CD4-positive, alpha-beta T cell treated with Interleukin-17A for 1 hour (primary cell): ENCODE measurements at places on chromosomes 4 and X.

- no peak for DNase-seq
These were observed 23.4 kb upstream of the SLC10A7 start for GRCh38 chr4:146545102-146545501.

- DNase-seq, result no peak
These were observed 2.4 kb upstream of the PTCHD1 start for GRCh38 chrX:23332101-23332887.

GRCh38 chrX:139831675-139832456, 101.0 kb downstream of the ATP11C start:
- DNase-seq, result no peak

- no peak for DNase-seq
These were observed 67.0 kb upstream of the CXCL13 start for GRCh38 chr4:77538574-77539157.

DNA sequence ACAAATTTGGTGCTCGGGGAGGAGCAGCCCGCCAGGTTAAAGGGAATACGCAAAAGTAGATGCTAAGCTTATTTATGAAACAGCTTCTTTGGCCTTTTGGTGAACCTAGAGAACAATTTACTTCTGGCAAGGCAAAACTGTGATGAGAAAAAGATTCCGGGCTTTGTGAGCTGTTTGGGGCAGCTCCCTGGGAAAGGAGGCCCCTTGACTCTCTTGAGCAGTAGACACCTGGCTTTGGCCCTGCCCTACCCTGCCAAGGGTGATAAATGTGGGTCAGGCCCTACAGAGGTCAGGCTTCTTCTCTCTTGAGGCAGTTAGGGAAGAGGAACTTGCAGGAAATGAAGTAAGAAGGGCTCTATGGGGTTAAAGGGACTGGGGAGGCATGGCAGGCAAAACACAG, 509.6 kb downstream of the MID1IP1 start:
- DNase-seq, result no peak

GRCh38 chrX:53992589-53992988, 51.7 kb downstream of the PHF8 start:
- no peak for DNase-seq

DNA sequence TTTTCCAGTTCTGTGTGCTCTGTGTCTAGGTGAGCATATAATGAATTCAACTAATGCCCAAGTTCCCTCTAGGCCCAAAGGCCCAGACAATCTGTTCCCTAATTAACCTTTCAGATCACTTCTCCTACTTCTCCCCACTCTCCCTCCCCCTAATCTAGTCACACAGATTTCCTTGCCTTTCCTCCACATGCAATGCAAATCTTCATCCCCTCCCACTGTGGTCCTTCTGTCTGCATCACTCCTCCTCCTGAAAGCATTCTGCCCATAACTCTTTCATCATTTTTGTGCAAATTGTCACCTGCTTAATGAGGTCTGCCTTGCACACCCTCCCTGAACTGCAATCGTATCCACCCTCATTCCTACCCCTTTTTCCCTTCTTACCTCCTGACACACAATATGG, 346.6 kb downstream of the FBXO8 start:
- DNase-seq, result no peak

GRCh38 chrX:63744850-63745394, 40.1 kb downstream of the ARHGEF9 start:
- no peak for DNase-seq

GRCh38 chr4:26086621-26087441, 172.8 kb downstream of the SMIM20 start:
- DNase-seq, result no peak

- peak; percentile 16 for DNase-seq
These were observed 53.8 kb upstream of the HGFAC start for GRCh38 chr4:3387943-3388361.

- no peak for DNase-seq
These were observed 210.2 kb upstream of the LCORL start for GRCh38 chr4:18231726-18232125.

- no peak for DNase-seq
These were observed 8.7 kb downstream of the ATP11C start for GRCh38 chrX:139924069-139924695.

DNA sequence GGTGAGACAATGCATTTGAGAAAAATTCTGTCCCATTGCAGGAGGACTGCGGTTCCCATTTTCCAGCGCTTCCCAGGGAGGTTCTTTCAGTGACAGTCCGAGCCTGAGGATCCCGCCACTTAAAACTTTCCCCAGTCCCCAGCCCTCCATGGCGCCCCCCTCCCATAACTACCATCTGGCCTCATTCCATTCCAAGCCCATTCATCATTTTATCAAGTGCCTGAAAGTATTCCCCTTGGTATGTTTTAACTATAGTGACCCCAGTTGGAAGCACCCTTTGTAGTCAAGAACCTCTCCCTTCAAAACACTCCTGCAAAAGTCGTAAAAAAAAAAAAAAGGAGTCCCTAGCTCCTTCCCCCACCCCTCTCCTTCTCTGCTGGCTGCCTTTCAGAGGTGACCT, 1.2 kb downstream of the RASL11B start:
- DNase-seq, result no peak

DNA sequence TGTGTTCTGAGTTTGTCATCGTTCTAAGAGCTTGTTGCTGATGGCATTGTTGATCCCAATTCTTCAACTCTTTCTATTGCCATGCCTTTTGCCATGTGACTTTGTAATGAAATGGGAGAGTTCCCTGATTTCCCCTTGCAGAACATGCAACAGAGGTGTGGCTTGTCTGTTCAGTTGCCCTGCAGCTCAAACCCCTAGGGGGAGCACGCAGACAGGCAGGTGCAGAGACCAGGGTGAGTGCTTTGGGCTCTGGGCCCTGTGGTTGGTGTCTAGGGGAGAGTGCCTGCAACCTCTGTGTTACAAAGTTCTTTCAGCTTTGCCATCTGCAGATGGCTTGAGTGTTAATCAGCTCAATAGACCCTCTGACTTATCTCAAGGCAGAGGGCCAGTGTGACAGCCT, 332.7 kb downstream of the MID1IP1 start:
- DNase-seq, result no peak

GRCh38 chr4:41532882-41533281, 5.1 kb upstream of the LIMCH1 start:
- DNase-seq, result no peak

GRCh38 chrX:97030463-97030862, 146.8 kb downstream of the RPA4 start:
- DNase-seq, result no peak

DNA sequence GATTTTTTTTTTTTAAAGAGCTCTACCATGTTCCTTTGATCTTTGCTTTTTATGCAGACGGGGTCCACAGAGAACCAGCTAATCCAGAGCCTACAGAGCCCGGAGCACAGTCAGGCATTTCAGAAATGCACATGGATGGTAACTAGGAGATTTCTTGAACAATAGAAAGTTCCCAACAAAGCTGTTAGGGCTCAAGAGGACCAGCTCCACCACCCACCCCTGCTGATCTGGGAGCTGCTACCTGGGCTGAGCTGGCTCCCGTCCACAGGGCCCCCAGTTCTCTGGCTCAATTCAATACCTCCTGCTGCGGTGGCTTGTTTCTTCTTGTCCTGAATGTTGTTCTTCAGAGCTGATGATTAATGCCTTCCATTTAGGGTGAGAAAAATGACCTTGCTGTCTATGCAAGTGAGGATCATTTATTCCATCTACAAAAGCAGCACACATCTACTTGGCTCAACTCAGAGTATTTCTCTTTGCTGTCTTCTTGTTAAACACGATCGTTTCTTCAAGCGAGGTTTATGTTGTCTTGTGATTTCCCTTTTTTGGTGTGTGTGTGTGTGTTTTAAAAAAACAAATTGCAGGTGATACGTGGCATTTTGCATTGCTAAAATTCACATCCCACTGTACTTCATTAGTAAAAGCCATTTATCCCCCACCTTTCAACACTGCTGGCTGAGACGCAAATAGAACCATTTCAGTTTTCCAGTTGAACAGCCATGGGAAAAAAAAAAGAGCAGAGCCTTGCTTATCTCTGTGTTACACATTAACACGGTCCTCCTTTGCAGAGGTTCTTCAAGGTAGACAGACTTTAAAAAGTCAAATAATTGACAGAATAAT, 31.3 kb downstream of the IGFBP7 start:
- DNase-seq, result no peak

DNA sequence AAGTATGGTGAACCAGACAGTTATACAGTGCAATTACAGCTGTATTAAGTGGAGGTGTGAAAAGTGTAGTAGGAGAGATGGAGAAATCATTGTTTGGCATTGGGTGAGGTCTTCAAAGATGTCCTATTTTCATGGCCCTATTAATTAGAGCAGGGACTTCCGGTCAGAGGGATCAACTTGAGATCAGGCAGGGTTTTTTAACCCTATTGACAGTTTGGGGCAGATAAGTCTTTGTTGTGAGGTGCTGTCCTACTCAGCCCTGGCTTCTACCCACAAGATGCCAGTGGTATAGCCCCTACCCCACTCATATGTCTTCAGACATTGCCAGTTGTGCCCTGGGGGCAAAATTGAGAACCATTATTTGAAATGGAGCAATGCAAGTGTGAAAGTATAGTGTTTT, 9.9 kb downstream of the USP9X start:
- no peak for DNase-seq

GRCh38 chr4:153638011-153638410, 46.1 kb upstream of the TLR2 start:
- DNase-seq, result no peak

- DNase-seq, result no peak
These were observed 47.5 kb downstream of the RAPGEF2 start for GRCh38 chr4:159150396-159150795.

GRCh38 chr4:141473952-141474351, 162.4 kb upstream of the IL15 start:
- DNase-seq, result no peak

- no peak for DNase-seq
These were observed 623.8 kb upstream of the HTR2C start for GRCh38 chrX:113959912-113960626.

DNA sequence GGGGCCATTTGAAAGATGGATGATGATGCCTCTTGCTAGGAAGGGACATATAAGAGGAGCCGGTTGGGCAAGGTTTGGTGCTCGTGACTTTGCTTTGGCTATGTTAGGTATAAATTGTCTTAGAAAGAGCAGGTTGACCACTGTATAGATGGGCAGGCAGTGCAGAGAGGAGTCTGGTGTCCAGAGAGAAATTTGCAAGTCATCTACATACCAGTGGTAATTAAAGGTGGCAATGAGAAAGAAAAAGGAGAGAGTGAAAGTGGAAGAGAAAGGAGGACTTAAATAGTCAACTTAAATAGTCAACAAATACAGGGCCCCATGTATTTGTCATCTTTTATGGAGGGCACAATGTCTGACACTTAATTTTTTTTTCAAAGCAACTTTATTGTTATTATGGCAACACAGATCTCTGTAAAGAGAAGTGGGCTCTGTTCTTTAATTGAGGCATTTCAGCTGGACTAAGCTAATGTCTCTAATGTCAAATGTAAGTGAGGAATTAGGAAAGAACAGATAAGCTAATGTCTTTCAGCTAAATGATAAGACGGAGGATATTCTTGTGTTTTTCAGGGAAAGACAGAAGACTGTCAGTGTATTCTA, 75.4 kb upstream of the ANXA3 start:
- DNase-seq, result no peak

- no peak for DNase-seq
These were observed at the start of gene GRID2 for GRCh38 chr4:92303621-92304027. Gene GRID2, plus strand, starts transcription at chr4:92303966.

- DNase-seq, result no peak
These were observed 9.1 kb upstream of the METTL14 start for GRCh38 chr4:118676128-118676527.

DNA sequence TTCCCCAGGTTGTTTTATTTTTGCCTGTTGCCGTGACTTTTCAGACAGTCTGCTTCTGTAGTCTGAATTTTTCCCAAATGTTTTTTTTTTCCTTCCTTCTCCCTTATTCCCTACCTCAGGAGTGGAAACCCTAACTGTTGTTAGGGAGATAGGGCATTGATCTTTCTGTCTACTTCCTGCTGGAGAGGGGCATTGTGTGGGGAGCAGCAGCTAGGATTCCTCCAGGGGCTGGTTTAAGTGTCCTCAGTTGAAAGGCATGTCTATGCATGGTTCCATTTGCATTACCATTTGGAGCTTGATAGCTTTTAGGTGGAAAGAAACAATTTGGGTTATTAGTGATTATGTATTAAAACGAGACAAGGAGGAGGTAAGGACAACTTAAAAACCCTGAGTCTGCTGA, 383.9 kb downstream of the DCAF12L2 start:
- DNase-seq, result no peak

DNA sequence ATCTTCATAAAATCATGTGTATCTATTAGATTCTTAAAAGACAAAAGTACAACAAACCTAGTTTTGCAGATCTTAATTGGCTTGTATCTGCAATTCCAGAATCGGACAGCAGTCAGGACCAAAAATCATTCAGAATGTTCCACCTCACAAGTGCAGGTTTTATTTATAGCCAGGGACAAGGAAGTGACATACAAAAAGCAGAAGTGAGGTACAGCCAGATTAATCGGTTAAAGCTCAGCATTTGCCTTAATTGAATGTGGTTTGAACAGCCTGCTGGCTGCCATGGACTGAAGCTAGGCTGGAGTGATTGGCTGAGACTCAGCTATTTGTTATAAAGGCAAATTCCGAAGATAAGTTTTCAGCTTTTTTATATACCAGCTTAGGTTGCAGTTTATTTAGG, 932.6 kb downstream of the C4orf33 start:
- no peak for DNase-seq

DNA sequence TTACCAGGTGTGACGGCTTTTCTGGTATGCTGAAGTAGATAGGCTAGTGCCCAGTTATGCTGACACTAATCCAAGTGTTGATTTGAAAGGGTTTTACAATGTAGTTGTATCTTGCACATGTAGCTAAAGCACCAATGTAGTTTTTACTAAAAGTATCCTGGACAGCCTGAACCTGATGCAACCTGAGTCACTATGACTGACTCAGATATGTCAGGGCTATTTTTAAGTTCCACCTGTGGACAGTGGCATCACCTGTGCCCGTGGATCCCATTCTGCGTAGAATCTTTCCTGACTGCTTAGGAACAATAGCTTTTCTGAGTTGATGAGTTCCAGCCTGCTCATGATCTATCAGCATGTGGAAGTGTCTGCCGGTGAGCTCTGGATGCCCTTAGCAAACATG, 58.1 kb downstream of the CCNG2 start:
- no peak for DNase-seq

DNA sequence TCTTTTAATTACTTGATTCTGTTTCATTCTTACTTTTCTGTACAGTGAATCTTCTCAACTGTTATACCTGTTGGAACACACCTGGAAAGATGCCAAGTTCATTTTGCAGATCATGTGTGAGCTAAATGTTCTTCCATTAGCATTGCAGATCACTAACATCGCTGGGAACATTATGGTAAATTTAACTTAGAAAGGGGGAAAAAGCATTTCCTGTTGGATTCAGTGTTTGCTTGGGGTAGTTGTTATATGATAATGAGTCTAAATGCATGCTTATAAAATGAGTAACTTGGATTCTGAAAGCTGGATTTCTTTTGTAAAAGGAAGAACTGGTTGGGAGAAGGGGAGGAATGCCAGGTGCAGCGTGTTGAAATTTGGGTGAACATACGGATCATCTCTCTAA, 47.6 kb downstream of the POLA1 start:
- no peak for DNase-seq

DNA sequence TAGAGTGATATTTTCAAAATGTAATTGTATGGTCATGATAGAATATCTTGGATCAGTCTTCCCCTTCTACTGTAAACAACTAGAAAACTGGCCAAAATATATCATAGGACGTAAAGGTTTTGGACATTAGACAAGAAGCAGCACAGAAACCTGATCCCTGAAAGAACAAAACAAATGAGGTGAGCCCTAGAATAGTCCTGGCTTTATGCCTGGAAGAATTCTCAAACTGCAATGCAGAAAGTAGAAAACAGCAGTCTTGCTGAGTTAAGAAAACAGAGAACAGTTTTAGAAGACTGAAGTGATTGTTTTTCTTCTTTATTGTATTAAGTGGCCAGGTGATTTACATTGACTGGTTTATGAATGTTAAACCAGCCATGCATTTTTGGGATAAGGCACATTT, 19.5 kb downstream of the NSUN7 start:
- no peak for DNase-seq
